ENCODE measurements at places on chromosomes 6 and 20.
A peak's percentile ranks its signal among the peaks of the same experiment; 100 is the strongest.

DNA sequence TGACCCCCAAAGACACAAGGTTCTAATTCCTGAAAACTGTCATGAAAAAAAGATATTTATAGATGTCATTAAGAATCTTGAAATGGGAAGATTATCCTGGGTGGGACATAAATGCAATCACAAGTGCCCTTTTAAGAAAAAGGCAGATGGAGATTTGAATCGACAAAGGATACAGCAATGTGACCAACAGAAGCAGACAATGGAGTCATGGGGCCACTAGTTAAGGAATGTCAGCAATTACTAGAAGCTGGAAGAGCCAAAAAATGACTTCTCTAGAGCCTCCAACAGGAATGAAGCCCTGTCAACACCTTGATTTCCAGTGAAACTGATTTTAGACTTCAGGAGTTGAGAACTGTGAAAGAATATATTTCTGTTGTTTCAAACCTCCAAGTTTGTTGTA, 448.5 kb downstream of the MEI4 start:
- no peak overlapping the region for H3K4me3 ChIP-seq
- no peaks in the 10 kb centered on the region for H3K36me3 ChIP-seq
- H3K27me3 ChIP-seq = no peaks in the 10 kb centered on the region
- no peaks in the 10 kb centered on the region for H3K4me1 ChIP-seq

DNA sequence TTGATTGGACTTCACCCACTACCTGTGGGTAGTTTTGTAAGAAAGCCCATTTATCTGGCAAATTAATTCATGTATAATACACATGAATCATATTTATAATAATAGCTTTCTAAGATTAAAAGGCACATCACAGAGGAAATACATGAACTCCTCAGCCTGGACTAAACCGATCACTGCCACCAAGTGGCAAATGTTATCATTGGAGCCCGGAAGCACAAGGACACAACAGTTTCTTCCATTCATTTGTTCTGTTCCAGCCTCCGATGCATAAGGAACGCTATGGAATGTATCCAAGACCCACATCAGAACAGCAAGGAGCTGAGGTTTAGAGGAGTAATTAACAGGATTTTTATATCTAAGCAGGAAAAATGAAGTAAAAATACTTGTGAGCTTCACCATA, 13.9 kb upstream of the IPCEF1 start:
- H3K36me3 ChIP-seq = no peaks in the 10 kb centered on the region
- no peaks in the 10 kb centered on the region for H3K27me3 ChIP-seq
- peak; percentile 65 for DNase-seq
- H3K4me3 ChIP-seq = no peak overlapping the region

DNA sequence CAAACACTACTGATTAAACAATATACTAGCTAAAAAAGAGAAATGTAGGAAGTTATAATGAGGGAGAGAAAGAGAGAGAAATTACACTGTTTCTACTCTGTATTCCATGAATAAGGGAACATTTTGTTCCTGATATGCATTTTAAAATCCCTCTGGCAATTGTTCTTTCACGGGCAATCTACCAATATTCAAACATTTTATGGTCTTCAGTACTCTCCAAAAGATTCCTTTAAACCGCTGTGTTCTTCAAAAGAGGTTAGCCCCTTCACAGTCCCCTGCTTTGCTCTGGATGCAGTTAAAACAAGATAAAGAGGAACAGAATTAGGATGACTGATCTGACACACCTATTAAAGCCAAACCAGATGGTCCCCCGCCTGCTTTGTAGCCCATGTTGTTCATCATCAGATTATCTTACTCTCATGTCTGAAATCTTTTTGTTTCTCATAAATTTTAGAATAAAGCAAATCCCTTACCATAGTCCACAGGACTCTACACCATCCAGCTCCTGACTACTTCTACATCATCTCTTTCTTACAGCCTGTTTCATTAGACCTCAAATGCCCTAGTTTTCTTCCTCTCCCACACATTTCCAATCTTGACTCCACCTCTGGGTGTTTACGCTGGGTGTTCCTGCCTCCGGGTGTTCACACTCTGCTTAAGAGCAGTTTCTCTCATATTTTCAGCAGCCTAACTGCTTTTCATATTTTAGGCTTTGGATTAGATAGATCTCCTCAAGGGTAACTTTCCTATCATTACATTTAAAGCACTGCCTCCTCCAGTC, 399.7 kb downstream of the COL12A1 start:
- H3K27ac ChIP-seq = no peak overlapping the region
- no peaks in the 10 kb centered on the region for H3K36me3 ChIP-seq
- H3K4me1 ChIP-seq = no peaks in the 10 kb centered on the region
- DNase-seq = no peak
- no peaks in the 10 kb centered on the region for H3K27me3 ChIP-seq
- H3K4me3 ChIP-seq = no peak overlapping the region

- H3K36me3 ChIP-seq = no peaks in the 10 kb centered on the region
- peak overlapping the region; percentile 87 for H3K27ac ChIP-seq
- peaks cover 1% of the 10 kb centered on the region for H3K4me1 ChIP-seq
Observed at GRCh38 chr6:118288355-118289124, 259.6 kb upstream of the PLN start.

- peaks cover 3% of the 10 kb centered on the region for H3K4me1 ChIP-seq
- peak overlapping the region; percentile 66 for H3K27ac ChIP-seq
- H3K4me3 ChIP-seq = no peak overlapping the region
- no peaks in the 10 kb centered on the region for H3K27me3 ChIP-seq
- peak; percentile 12 for DNase-seq
Observed at GRCh38 chr20:32333988-32334885, 23.9 kb upstream of the ASXL1 start.

DNA sequence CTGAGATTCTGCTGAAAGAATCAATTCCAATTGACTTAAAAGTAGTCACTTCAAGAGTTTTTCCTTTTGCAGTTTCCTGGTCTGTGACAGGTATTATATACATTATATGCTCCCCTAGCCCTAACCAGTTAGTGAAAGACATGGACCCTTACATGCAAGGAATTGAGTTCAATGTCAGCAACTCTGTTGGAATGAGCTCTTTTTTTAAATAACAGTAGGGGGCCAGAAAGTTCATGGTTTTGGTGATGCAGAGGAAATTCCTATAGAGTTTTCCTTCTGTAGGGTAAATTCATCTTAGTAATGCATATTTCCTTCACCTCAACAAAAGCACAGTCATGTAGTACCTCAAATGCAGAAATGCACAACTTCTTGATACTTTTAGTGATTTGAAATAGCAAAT, 172.2 kb downstream of the KIF6 start:
- H3K4me3 ChIP-seq = no peak overlapping the region
- peaks cover 42% of the 10 kb centered on the region for H3K4me1 ChIP-seq
- no peaks in the 10 kb centered on the region for H3K36me3 ChIP-seq
- H3K27me3 ChIP-seq = no peaks in the 10 kb centered on the region
- H3K27ac ChIP-seq = no peak overlapping the region
- no peak for DNase-seq

DNA sequence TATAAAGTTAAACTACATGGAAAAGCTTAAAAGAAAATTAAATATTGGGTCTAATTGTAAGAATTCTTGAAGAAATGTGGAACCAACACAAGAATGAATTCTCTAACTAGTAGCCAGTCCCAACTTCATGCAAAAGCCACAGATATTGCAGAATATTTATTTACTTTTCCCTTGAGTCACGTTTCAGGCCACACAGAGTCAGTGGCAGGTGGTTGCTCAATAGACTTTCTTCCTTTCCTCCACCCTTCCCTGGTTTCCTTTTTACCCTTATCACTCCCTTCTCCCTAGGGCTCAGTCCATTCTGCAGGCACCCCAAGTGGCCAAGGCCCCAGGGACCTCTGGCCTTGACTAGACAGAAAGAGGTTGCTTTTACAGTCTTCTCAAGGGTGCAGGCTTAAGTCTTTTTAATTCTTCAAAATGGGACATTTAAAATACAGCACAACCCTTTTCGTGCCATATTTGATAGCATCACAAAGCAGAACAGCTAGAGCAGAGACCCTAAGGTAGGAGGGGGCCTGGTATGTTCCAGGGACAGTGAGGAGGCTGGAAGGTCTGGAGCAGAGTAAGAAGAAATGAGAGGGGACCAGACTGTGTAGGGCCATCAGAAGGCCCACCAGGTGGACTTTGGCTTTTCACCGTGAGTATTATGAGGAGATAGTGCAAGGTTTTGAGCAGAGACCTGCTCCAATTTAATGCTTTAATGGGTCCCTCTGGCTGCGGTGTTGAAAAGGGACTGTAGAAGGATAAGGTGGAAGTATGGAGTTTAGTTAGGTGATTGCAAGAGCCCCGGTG, 65.0 kb downstream of the HDDC2 start:
- no peaks in the 10 kb centered on the region for H3K36me3 ChIP-seq
- H3K4me1 ChIP-seq = no peaks in the 10 kb centered on the region
- no peak overlapping the region for H3K4me3 ChIP-seq
- DNase-seq = no peak

- H3K4me3 ChIP-seq = no peak overlapping the region
- no peaks in the 10 kb centered on the region for H3K4me1 ChIP-seq
- DNase-seq = no peak
- H3K36me3 ChIP-seq = no peaks in the 10 kb centered on the region
Observed at GRCh38 chr6:24274441-24275083, 83.3 kb downstream of the DCDC2 start.
